ENCODE measurements at places on chromosomes 1 and 21.

DNA sequence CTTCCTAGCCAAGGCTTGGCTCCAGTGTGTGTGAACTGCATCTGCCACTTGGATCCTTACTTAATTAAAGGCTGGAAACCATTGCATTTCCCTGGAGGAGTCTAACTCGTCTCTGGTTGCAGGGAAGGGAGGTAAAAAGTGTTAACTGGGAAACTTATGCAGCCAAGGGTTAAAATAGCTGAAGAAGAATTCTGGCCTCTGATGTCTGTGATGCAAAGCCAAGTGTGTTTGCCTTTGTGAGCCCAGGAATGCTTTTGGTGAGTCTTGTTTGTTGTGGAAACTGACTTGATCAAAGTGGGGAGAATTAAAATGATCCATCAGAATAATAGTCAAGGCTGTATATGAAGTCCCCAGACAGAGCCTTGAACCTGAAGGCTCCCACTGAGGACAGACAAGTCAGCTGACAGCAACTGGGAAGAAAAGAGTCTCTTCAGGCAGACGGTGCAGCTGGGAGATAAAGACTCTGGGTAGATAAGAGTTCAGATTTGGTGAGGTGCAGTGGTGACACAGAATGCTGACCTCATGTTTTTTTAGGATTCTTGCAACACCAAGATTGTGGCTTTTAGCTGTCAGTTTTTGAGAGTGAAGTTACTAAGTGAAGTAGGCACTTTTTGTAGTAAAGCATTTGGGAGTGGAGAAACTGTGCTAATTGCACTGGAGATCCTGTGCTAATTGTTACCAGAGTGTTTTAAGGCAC lies 59.5 kb upstream of the WLS start:
- DNase-seq = no peak

GRCh38 chr1:153792631-153793041 lies 17.4 kb downstream of the SLC27A3 start:
- no peak for DNase-seq

- DNase-seq = no peak
These were observed 88.1 kb downstream of the GPATCH2 start for GRCh38 chr1:217542837-217543236.

DNA sequence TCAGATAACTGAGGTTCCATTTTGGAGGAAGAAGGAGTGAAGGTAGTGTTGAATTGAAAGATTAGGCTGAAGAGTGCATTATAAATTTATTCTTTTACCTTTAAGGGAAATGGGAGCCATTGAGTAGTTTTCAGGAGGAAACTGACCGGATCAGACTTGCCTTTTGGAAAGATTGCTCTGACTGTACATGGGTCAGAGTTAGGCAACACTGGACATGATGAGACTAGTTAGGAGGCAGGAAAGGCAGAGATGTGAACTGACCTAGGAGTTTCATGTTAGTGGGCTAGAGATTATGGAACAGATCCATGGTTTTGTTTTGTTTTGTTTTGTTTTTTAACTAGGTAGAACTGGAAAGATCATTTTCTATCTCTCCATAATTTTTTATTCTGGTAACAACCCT lies 78.2 kb downstream of the SNX7 start:
- no peak for DNase-seq

- DNase-seq = no peak
These were observed 126.2 kb downstream of the SIK1 start for GRCh38 chr21:43300496-43301408.

GRCh38 chr1:201542309-201543035 lies 3.5 kb downstream of the NAV1 start:
- no peak for DNase-seq

GRCh38 chr1:115073298-115074087 lies 15.8 kb downstream of the TSPAN2 start:
- DNase-seq = no peak

GRCh38 chr1:201828217-201828819 lies 639 bp upstream of the IPO9 start:
- DNase-seq = no peak

DNA sequence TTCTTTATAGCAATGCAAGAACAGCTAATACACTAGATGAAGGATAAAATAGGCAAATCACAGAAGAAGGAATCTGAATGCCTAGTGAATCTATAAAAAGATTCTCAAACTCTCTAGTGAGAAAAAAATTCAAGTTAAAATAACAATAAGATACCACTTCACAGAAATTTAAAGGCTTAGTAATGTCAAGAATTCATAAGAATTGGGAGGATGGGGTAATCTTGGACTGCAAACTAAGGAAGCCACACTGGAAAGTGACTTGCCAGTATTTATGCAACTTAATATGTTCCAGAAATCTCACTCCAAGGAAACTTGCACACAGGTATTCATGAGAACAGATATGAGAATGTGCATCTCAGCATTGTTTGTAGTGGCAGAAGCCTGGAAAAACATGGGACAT lies 38.9 kb upstream of the PRRC2C start:
- no peak for DNase-seq

DNA sequence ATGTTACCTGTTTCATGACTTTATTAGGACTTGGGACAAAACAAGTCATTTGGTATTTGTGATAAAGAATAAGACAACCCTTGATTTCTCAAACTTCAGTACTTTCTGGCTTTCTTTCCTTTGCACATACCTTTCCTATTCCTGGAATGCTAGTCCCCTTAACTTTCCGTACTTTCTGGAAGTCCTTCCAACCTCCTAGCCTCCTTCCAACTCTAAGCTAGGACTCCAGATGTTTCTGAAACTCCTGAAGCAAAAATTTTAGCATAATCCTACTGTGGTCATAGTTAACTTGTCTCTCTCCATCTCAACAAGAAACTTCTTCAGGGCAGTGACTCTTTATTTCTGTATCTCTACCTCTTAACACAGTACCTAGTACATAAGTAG lies 19.8 kb upstream of the C1orf105 start:
- DNase-seq = no peak

DNA sequence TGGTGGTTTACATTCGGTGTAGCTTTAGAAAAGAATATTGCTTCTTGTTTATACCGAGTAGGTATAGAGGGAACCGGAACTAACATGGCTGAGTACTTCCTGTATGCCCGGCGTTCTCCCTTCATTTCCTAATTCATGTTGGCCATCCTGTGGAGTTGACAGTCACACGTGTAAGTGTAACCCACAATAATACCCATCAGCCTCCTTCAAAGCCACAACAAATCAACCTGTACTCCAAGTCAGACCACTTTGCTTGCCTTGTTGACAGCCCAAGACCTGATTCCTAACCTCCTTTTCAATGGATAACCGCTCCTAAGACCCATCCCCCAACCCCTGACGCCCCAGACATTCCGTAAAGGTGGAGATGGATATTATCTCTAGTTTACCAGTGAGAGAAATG lies 42.1 kb downstream of the UBE2U start:
- no peak for DNase-seq
